NCI-H2029 treated with DMSO at 0.1 percent for 48 hours (cell line): ENCODE measurements at places on chromosomes 2 and 18.

DNA sequence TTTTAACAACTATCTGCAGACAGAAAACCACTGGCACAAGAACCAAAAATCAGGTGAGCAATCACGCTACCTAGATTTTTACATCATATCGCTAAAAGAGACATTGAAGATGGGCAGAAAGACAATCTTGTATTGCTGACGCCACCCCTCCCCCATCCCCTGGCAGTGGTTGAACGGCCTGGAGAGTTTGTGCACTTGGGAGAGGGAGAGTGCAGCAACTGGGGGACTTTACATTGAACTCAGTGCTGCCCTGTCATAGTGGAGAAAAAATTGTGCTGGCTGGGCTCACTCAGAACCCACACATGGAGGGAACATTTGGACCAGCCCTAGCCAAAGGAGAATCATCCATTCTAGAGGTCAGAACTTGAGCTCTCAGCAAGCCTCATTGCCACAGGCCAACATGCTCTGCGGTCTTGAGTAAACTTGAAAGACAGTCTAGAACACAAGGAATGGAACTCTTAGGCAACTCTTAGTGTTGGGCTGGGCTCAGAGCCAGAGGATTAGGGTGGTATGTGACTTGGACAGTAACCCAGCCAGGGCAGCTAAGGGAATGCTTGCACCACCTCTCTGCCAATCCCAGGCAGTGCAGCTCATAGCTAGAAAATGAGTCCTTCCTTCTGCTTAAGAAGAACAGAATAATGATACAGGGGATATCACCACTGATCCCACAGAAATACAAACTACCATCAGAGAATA is 220.0 kb upstream of the CYP26B1 start:
- no peak for DNase-seq

GRCh38 chr2:128405467-128405900 is 86.8 kb upstream of the HS6ST1 start:
- DNase-seq, result no peak

DNA sequence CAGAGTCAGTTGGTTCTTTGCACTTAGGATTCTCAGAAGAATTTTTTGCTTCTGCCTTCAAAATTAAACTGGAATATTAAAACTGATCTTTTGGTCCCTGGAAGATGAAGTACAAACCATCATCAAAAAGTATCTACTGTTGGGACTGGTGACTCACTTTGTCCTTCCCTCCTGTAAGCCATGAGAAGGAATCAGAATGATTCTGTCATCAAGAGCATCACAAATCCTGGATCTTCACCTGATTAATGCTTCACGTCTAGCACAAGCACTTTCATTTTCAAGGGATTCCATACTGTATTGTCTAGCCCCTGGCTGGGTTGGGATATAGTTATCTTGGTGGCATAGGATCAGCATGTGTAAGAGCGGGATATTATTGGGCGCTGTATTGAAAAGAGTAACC is 69.3 kb upstream of the CYP1B1 start:
- no peak for DNase-seq

- DNase-seq, result no peak
Measured at GRCh38 chr2:216056739-216057138, 24.9 kb downstream of the PECR start.

GRCh38 chr2:8974016-8974415 is 29.5 kb downstream of the MBOAT2 start:
- no peak for DNase-seq

- DNase-seq, result peak; percentile 15
Measured at GRCh38 chr2:19890104-19890503, 11.7 kb downstream of the TTC32 start.

DNA sequence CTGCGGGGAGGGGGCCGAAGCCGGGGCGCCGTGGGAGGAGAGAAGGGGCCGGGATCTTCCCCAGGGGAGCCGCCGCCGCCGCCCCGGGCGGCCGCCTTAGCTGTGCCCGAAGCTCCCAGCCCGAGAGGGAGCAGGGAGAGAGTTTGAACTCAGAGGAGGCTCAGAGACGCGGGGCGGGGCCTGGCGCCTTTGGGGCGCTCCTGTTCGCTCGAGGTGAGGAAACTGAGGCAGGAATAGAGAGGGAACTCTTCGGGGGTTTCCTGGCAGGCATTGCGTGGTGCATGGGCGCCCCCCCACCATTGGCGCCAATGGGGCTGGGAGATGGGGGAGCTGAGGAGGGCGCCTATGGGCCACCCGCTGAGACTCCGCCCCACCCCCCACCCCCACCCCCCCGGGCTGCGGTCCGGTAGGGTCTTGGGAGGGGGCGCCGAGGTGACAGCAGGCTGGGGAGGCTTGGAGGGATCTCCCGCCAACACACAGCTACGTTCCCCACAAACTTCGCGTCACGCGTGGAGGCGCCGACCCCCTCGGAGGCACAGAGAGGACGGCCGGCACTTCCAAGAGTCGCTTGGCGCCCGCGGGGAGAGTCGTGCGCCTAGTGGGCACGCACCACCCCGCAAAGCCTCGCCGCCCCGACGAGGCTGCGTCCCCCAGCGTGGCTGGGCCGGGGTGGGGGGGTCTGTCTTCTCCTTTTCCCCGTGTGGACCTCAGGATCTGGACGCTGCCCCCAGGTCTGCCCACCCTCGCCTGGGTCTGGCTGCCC is 680 bp downstream of the CTDSP1 start:
- no peak for DNase-seq

DNA sequence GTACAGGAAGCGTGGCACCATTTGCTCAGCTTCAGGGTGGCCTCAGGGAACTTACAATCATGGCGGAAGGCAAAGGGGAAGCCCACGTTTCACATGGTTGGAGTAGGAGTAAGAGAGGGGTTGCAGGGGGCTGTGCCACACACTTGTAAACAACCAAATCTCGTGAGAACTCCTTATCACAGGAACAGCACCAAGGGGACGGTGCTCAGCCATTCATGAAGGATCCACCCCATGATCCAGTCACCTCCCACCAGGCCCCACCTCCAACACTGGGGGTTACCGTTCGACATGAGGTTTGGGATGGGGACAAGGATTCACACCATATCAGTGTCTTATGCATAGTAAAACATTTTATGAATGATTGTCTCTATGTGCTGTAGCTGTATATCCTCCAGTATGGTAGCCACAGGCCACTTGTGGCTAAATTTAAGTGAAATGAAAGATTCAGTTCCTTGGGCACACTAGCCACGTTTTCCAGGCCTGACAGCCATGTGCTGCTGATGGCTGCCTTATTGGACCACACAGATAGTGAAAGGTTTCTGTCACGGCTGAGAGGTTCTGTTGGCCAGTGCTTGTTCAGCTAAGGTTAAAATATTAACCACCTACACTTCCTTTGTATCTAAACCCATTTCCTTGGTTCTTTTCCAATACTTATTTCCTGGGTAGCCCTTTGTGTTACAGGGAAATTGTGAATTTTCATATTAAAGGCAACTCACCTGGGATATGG is 77.3 kb downstream of the AGAP1 start:
- no peak for DNase-seq

GRCh38 chr2:113200236-113200635 is 26.5 kb downstream of the PSD4 start:
- DNase-seq, result no peak

GRCh38 chr2:36397728-36398413 is 42.3 kb downstream of the CRIM1 start:
- no peak for DNase-seq

DNA sequence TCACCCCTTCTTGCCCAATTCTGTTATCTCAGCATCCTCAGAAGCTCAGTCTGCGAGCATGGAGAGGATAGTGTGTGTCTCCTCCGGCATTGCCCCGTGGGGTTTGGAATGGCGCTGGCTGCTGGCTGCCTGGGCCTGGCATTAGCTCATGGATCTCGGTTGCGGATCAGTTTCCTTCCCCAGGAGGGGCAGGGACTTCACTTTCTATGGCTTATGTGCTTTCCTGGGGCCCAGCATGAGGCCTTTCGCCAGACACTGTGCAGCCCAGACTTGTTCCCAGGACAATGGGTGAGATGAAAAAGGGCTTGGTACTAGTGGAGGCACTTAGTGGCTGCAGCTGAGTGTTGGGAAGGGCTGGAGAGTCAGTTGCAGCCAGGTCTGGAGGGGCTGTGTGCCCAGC is 143.3 kb downstream of the GLI2 start:
- DNase-seq, result no peak

- no peak for DNase-seq
Measured at GRCh38 chr18:62651276-62652056, 63.9 kb upstream of the PHLPP1 start.

GRCh38 chr2:106193977-106194778 is at the start of gene UXS1:
Gene UXS1 (minus strand): TSS chr2:106194301. CDS start chr2:106194241, 60 bp downstream.
- DNase-seq, result peak; percentile 72

GRCh38 chr2:85983766-85984165 is 95.0 kb upstream of the ST3GAL5 start:
- DNase-seq, result no peak

DNA sequence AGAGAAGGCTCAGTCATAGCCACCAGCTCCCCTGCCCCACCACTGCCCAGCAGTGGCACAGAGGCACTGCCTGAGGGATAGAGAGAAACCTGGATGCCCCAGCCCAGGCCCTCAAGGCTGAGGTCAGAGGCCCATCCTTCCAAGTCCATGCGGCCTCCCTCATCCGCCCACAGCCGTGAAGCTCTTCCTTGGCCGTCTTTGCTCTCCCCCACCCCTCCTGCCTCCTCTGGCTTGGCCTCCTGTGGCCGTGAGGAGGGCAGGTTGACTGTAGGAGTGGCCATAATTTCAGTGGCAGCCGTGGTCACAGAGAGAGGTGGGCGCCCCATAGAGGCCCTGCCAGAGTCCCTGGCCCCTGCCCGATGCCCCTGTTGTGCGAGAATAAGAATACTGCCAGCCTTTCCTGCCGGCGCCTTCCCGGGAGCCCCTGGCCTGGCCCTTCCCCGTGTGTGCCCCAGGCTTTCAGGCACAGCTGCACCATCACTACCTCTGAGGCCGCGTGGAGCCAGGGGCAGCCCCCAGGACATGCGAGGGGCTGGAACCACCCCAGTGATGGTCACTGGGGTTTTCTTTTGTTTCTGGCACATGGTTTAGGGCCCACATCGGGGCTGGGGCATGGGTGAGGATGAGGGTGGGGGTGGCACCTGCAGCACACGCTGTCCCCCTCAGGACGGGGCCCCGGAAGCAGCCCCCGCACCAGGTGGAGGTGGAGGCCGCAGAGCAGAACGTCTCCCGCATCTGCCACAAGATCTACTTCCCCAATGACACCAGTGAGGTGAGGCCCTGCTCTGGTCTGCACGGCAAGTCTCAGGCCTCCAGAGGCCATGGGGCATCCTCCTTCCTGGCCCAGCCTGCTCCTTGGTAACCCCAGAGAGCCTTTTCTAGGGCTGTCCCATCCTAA is 13.1 kb upstream of the GPR17 start:
- no peak for DNase-seq

DNA sequence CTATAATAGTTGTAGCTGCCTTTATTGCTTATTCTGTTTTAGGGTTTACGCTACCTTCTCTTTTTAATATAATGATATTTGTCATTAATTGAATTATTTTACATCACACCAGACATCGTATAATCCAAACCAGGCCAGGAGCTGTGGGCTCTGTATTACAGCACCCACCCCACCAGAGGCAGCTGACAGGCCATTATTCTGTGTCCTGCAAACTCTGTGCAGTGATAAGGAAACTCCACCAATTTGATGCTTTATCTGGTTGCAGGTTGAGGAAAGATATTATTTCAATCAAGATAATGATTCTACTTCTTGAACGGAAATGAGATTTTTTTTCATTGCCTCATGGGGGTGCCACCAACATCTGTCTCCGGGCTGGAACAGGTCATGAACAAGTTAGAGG is 227.3 kb downstream of the ZBTB7C start:
- DNase-seq, result no peak

DNA sequence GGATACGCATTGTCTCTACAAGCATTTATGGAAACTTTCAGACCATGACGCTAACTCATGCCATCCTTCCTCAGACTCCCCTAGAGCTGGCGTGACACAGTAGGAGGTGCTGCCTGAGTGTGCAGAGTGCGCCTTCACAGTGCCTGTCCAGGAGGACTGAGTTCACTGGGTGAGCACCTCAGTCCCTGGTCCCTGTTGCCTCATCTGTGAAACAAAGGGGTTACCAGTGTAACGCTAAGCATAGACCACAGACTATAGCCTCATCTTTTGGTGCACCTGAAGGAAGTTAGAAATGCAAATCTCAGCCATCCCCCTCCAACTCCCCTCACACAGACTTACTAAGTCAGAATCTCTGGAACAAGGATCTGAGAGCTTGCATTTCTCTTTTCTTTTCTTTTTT is 142.8 kb downstream of the TMEM17 start:
- DNase-seq, result no peak

DNA sequence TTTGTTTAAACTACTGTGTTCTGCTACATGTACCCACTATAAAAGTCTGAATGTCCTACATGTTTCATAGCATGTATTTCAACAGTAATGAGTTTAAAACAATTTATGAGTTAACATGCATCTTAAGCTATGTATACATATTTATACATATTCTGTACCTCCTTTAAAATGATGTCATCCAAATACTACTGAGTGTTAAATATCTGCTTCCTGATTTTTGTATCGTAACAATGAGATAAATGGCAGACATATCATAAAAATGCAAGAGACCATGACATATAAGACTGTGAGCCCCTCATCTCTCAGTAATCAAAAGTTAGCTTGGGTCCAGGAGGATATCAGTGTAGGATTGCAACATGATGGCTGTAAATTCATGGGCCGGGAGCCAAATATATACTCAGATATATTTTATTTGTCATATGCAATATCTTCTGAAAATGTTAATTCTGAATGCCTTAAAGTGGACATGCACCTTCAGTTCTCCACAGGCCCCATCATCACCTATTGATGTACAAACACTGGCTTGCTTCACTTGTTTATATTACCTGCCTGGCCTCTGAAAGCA is 3.6 kb downstream of the COL5A2 start:
- DNase-seq, result no peak

GRCh38 chr2:100036793-100037192 is 105.6 kb downstream of the AFF3 start:
- peak; percentile 3 for DNase-seq

DNA sequence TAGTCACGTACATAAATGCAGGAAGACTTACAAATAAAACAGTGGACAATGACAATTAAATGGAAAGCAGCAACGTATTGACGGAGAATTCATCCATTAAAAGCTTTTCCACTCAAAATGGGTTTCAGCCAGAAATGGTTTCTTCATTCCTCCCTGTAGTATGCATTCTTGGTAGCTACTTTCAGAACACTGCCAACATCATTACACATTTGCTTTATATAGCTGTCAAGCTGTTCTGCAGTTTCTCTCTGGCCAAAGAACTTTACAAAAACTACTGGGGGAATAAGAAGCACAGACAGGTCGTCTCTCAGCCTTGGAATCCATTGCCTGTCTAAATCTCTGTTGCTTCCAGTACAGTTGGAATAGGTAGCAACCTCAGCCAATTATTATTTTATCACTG is 84.1 kb upstream of the NCKAP5 start:
- no peak for DNase-seq

DNA sequence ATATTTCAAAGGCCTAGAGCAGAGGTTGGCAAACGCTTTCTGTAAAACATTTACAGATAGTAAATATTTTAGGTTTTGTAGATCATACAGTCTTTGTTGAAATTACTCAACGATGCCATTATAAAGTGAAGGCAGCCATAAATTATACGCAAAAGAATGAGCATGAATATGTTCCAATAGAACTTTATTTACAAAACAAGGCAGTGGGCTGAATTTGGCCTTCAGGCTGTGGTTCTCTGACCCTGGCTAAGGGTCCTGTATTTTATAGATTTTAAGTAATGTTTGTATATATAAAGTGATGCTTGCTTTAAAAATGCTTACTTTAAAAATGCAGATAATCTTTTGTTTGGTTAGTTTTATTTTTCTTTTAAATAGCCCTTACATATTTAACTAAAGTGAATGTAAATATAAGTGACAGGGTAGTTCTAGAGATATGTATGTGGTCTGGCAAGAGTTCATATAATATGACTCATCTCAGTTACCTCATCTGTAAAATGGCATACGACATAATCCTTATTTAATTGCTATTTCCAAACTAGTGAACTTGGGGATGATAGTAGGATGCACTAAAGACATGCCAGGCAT is 51.7 kb upstream of the ATP5MC3 start:
- DNase-seq, result peak; percentile 11
